ENCODE measurements at places on chromosomes 6 and 20.

GRCh38 chr20:36607586-36608387, 2.2 kb downstream of the RAB5IF start:
- DNase-seq: peak; percentile 93

DNA sequence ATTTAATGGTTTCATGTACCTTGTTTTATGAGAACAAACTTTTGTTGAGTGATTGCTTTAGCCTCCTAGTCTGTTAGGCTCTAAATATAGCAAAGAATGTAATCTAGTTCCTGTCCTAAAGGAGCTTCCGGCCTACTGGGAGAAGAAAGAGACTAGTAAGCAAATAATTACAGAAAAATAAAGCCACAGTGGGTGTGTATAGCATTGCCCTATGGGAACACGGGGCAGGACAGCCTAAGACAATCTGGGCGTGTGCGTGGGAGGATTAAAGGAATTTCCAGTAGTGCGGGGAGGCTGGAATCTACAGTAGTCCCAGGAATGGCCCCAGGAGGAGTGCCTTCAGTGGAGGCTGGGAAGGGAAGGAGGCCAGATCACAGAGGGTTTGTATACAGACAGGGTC, 98.1 kb upstream of the AKAP12 start:
- no peak for DNase-seq

- no peak for DNase-seq
Measured at GRCh38 chr6:160963651-160964050, 27.9 kb upstream of the MAP3K4 start.

- DNase-seq: no peak
Measured at GRCh38 chr6:142947714-142948480, 2.9 kb upstream of the HIVEP2 start.

GRCh38 chr20:42747765-42748411, 441.8 kb downstream of the PTPRT start:
- no peak for DNase-seq

DNA sequence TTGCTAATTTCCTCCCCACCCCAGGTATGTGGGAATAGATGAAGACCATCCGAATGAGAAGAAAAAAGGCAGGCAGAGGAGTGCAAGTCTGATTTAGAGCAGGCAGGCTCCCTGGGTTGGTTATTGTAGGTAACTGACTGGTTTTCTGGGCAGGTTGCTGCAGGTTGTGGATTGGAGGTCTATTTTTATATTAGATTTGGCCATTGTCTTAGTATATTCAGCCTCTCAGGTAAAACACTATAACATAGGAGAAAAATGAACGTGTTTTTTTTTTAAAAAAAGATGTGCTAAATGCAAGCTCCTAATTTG, 492 bp upstream of the TBC1D7 start:
- DNase-seq: no peak
